ENCODE measurements at places on chromosomes 6 and 20.
A peak's percentile ranks its signal among the peaks of the same experiment; 100 is the strongest.

DNA sequence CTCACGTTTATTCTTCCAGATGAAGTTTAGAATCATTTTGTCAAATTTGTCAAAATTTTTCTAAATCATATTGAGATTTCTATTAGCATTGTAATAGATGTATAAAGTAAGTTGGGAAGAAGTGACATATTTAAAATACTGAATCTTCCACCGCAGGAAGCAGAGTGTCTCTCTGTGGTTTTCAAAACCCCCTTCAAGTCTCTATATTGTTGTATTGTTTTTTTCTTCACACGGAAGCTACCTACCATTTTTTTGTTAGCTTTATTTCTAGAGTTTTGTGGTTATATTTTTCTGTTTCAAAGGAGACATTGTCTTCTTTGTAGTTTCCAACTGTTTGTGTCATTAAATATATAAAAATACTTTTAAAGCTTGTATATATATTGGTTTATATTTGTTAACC lies 188.6 kb downstream of the ZDHHC14 start:
- no peak for DNase-seq

DNA sequence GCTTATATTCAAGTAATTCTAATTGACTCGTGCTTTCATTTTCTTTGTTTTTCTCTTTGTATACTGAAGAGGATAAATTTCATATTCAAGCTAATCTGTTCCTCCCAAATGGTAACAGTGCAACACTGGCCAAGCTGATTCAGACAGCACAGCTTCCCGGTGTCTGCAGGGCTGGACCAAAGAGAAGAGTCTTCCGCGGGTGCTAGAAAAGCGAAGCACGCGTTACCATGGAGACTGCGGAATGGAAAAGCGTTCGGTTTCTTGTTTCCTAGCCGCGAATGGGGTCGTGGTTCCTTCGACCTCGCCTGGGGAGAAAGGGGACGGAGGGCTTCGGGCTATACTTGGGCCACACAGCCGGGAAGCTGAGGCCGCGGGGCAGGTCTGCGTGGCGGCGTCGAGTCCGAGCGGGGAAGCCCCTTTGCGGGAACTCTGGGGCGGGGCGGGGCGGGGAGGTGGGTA lies 6.2 kb upstream of the ZNF311 start:
- no peak for DNase-seq

DNA sequence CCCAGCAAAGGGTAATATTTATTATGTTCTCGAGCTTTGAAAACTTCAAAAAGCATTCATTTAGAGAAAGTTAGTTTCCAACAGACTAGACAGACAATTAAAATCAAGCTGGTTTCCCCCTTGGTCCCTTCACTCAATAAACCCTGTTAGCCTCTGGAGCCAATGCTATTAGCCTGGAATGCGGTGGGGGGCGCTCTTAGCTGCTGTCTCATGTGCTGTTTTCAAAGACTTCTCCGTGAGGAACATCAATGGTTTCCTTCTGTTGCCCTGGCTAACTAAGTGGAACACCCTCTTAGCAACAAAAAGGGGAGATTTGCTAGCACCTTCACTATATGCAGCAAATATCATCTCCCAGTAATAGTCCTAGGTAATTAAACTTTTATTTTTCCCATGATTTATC lies 86.4 kb downstream of the LY86 start:
- no peak for DNase-seq

- no peak for DNase-seq
These were observed 85.7 kb downstream of the DTNBP1 start for GRCh38 chr6:15577106-15577505.

DNA sequence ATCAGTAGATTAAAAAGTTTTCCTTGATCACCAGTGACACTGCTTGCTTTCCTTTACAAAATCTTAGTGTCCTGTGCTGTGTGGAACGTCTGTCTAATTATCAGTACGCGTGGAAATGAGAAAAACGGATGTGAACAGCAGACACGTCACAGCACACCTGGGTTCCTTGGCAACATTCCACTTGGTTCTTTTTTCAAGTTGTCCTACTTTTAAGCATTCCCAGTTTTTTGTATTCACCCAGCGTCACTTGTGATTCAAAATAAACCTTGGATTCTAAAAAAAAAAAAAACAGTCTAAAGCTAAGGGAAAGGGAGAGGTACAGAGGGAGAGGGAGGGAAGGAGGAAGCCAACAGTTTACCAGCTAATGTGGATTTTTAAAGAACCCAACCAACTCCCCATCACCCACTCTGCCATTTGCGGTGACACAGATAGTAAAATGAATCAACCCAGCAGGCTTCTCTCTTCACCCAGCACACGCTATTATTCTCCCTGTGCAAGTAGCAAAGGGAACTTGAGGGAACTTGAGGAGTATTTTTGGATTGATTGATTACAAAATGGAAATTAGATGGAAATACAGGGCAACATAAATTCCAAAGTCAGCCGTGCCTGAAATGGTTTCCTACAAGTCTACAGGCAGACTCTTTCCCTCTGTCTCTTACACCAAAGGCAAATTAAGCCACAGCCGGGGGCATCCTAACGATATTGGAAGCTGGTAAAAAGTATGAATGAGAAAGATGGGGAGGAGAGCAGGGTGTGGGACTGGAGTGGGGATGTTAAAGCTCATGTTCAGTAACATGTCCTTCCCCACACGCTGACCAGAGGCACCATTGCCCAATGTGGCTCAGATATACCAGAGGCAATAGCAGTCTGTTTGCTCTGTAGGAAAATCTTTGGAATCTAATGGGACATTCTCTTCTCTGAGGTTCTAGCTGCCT lies 129.8 kb downstream of the SASH1 start:
- DNase-seq = no peak

GRCh38 chr6:22826961-22827360 lies 257.6 kb downstream of the HDGFL1 start:
- no peak for DNase-seq

DNA sequence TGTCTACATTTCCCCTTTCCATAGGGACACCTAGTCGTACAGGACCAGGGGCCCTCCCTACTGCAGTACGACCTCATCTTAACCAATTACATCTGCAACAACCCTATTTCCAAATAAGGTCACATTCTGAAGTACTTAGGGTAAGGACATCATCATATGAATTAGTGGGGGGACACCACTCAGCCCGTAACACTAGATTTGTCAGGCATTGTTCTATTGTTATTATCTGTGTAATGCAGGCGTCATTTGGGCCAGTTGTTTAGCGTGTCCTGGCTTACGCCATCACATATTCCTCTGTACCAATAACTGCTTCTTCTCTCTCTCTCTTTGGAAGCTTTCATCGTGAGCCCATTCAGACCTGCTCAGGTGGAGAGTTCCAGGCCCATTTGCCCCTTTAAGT lies 89.3 kb downstream of the CAP2 start:
- DNase-seq = no peak

DNA sequence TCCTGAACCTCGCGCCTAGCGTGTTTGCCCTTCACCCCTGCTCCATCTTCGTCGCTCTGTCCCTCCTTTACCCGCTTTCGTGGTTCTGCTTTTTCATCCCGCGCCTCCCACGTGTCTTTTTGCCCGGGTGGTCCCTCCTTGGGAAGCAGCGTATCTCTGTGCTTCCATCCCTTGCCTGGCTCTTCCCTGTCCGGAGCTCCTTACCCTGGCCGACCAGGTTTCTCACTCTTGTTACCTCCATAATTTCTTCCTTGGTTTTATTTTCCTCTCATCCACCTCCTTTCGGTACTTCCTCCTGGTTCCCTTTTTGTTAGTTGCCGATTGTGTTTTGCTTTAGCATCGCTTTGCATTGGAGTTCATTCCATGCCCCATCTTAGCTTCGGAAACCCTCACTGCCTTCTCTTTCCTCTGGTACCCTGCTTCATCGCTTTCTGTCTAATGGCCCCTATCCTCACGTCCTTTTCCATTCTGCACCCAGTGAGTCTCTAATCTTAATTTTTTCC lies 735 bp downstream of the FAM135A start:
- DNase-seq = no peak

GRCh38 chr6:1088492-1089001 lies 223.4 kb upstream of the FOXQ1 start:
- DNase-seq = no peak

- DNase-seq = no peak
These were observed 105.4 kb upstream of the ESR1 start for GRCh38 chr6:151701911-151702562.

GRCh38 chr20:47150403-47151152 lies 205.9 kb downstream of the ZMYND8 start:
- DNase-seq = peak; percentile 3

DNA sequence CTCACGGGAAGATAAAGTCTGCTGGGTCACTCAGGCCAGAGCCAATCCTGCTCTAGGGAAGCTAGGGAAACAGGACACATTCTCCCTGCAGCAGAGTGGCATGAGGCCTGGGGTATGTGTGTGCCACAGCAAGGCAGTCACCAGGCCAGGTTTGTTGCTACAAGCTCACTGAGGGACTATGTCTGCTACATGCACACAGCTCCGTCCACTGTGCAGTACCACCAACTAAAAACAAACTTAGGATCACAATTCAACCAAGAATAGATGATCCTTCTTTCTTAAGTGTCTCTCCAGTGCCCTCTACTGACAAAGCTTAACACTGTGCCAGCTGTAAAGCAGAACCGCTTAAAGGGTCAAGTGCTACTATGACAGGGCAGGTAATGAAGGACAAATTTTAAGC lies 192.5 kb downstream of the PTPRK start:
- peak; percentile 2 for DNase-seq

- DNase-seq = no peak
These were observed 40.5 kb downstream of the WDR27 start for GRCh38 chr6:169661391-169661756.

DNA sequence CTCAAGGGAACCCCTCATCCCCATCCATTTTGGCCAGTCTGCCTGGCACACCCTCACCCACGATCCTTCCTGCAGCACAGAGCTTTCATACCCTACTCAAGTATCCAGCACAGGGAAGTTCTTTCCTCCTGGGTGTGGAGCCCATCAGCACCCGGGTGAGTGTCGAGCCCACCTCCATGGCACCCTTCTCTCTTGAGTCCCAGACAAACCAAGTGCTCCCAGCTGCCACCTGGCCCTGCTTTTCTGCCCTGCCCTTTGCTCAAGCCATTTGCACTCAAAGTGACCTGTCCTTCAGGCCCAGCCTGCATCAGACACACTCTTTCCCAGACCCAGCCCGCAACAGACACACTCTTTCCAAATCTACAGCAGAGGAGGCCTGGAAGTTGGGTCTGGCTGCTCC lies 257.2 kb downstream of the DLL1 start:
- DNase-seq = no peak

DNA sequence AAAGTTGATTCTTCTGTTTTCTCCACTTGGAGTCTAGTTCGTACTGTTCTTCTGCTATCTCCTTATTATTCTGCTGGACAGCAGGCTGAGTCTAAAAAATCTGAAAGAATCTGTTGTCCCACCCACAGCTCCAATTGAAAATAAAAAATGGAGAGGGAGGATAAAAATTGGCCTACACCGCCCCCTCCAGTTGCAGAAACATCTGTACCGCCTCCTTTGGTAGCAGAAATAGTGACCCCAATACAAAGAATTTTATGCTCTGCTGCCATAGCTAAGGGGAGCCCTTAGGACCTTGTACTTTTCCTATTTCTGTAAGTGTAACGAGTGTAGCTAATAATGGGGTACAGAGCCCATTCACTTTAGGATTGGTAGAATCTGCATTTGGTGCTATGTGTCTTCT lies 4.9 kb upstream of the FKBP1A start:
- DNase-seq = no peak

- peak; percentile 72 for DNase-seq
These were observed at the start of gene NSFL1C for GRCh38 chr20:1466211-1467081. Gene NSFL1C (minus strand): TSS chr20:1466849. CDS start chr20:1466824, 25 bp downstream.

- DNase-seq = no peak
These were observed 23.2 kb downstream of the GLYATL3 start for GRCh38 chr6:49522710-49523593.

DNA sequence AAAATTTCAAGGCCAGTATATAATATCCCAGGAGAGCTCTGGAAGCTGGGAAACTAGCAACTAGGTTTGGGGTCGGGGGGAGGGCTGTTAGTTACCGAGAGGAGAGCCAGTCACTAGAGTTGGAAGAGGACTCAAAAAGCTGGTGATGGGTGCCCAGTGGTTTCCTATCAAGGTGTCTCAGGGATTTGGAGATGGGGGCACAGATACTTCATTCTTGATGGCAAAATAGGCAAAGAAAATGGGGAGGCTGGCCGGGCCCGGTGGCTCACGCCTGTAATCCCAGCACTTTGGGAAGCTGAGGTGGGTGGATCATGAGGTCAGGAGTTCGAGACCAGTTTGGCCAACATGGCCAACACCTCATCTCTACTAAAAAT lies 805 bp downstream of the PHF1 start:
- no peak for DNase-seq
